ENCODE measurements at places on chromosomes 3 and 15.

- DNase-seq: no peak
These were observed 874 bp downstream of the ZNF662 start for GRCh38 chr3:42906848-42907183.

DNA sequence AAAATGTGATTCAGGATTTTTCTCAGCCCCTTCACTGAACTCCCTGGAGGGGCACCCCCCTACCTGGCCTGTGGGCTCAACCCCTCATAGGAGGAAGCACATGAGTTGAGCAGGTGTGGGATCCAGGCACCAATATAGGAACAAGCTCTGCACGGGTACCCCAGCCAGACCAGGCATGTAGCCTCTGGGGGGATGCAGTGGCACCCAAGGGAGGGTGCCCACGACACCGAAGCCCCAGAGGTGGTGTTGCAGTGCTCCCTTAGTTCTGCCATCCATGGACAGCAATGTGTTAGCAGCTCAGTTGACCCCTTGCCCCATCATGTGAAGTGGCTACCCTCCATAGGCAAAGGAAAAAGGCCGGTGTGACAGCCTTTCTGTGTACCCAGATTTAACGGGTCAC lies 30.9 kb upstream of the BCHE start:
- DNase-seq: no peak

GRCh38 chr3:120172070-120172469 lies 77.8 kb upstream of the GSK3B start:
- no peak for DNase-seq

- no peak for DNase-seq
These were observed 7.6 kb downstream of the ULK3 start for GRCh38 chr15:74835312-74835823.

- no peak for DNase-seq
These were observed 11.7 kb downstream of the MRPS22 start for GRCh38 chr3:139355476-139355875.

- no peak for DNase-seq
These were observed 191.6 kb downstream of the SV2B start for GRCh38 chr15:91291673-91292072.

DNA sequence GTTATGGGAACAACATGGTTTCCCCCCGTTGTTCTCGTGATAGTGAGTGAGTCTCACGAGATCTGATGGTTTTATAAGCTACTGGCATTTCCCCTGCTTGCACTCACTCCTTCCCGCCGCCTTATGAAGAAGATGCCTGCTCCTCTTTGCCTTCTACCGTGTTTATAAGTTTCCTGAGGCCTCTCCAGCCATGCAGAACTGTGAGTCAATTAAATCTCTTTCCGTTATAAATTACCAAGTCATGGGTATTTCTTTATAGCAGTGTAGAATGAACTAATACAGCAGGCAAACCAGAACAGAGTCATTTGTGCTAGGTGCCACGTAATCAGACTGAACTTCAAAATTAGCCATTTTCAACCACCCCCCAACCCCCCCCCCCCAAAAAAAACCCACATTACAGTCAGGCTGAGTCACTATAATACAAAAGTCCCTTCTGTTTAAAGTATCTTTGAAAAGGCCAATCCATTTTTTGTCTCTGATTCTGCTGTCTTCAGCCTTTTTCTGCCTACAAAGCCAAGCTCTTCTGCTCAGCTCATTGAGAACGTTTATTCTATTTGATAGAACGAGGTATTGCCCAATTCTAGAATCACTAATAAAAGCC lies 4.1 kb downstream of the OR4F6 start:
- no peak for DNase-seq

DNA sequence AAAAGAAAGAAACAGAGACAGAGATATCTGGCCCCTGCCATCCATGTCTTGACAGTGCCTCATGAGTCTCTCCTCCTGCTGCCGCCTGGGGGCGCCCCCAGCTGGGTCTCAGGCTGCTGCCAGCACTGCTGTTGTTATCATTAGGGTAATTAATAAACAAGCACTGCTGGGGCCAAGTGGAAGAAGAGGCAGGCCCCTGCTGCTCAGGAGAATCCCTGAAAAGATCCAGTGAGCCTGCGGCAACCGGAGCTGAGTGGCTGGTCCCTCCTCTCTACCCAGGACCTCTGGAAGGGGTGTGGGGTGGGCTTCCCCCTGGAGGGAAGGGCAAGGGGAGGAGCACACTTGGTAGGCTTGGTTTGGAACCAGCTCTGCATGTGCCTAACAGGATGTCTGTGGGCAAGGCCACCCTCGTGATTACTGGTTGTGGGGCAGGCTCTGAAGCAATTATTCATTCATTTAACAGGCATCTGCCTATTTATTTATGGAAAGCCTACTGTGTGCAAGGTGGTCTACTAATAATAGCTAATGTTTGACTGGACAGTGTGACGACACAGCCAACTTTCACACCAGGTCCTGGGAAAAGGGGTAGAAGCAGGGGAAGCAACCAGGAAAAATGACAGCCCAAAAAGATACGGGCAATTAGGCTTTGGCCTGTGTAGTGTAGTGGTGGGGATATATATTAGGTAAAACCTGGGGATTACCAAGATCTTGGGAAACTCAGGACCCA lies 1.2 kb upstream of the TYRO3 start:
- peak; percentile 36 for DNase-seq

- no peak for DNase-seq
These were observed 166.0 kb downstream of the NTRK3 start for GRCh38 chr15:88090481-88091011.

DNA sequence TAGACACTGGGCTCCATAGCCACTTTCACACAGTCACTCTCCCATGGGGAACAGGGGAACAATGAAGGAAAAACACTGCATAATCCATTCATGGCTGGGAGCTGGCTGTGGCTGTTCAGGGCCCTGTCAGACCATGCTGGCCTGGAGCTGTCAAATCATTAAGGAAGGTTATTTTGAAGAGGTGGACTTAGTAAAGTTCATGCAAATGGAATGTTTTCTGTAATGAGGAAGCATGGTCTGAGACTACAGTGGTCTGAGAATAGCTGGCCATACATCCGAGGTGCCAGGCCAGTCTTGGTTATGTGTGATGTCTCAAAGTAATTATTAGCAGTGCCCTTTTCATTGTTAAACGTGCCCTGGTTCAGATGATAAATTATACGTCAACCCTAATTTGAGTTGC lies 117.1 kb upstream of the MRPS22 start:
- DNase-seq: no peak

- DNase-seq: no peak
These were observed 14.7 kb upstream of the HHLA2 start for GRCh38 chr3:108281670-108282069.

DNA sequence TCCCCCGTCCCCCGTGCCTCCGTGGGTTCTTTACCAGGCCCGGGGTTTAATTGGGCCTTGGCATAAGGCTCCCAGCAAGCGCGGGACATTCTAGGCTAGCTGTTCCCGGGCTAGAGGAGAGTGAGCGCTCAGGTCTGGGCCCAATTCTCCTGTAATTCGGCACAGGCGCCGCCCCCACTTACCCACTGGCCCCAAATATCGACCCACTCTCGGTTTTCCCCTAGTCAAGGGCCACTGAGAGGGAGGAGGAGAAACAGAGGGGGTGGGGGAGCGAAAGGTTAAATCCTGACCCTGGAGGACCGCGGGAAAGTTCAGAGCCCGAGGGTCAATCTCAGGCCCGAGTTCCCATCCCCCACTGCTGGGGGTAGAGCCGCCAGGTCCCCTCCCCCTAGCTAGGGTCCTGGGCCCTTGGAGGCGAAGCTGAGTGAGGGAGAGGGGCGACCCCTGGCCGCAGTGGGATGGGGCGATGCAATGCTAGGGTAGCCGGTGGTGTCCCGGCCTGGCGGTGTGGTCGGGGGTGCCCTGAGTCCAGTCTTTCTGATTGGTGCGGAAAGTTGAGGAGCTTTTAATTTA lies 8.5 kb upstream of the ONECUT1 start:
- no peak for DNase-seq

GRCh38 chr3:159898147-159898546 lies 90.5 kb upstream of the IL12A start:
- no peak for DNase-seq

DNA sequence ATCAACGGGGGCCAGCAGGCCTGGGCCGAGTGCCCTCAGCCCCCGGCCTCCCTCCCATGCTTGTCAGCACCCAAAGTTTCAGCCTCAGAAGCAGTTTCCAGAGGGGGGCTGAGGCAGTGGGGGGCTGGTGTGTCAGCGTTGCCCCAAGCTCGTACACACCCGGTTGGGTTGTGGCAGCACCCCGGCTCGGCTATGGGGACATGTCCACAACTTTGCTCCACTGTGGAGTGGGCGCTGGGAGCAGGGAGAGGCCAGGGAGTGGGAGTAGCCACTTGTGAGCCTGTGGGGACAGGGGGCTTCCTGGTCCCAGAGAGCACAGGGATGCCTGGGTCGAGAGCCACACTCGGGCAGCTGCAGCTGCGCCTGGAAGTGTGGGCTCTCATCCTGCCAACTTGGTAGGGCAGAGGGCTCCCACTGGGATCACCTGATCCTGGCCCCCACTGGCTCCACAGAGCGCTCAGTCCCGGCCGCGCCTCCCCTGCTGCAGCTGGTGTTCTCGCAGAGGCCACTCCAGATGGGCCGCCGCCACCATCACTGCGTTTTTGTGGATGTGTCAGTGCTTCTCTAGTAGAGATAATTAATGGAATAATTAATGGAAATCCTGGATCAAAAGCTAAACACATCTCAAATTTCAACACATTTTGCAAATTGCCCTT lies 75.1 kb downstream of the NR1D2 start:
- no peak for DNase-seq

GRCh38 chr3:43521941-43522340 lies 99.9 kb downstream of the ANO10 start:
- no peak for DNase-seq

- DNase-seq: no peak
These were observed 235.4 kb downstream of the EBLN2 start for GRCh38 chr3:73296859-73297258.

- no peak for DNase-seq
These were observed 4.8 kb downstream of the PPP1R14D start for GRCh38 chr15:40823572-40824343.
